COR-L47 (cell line): ENCODE measurements at places on chromosomes 1 and 21.

- no peak for DNase-seq
Observed at GRCh38 chr21:42845296-42845965, 33.9 kb downstream of the WDR4 start.

DNA sequence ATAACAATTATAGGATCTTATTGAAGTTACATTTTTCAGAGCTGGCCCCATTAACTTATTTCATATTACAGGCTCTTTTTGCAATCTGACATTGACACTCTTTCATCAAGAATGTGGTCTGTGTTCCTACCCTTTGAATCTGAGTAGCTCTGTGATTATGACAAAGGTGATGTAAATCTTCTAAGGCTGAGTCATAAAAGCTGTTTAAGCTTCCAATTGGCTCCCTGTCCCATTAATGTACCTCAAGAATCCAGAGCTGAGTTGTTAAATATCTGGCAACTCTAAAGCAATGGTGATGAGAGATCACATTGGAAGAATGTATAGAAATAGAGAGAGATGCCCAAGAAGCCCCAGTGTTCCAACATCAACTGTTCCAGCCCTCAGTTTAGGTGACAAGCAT is 178.5 kb upstream of the DEPDC1 start:
- no peak for DNase-seq

GRCh38 chr1:7386226-7387052 is 384.7 kb upstream of the VAMP3 start:
- DNase-seq: no peak

DNA sequence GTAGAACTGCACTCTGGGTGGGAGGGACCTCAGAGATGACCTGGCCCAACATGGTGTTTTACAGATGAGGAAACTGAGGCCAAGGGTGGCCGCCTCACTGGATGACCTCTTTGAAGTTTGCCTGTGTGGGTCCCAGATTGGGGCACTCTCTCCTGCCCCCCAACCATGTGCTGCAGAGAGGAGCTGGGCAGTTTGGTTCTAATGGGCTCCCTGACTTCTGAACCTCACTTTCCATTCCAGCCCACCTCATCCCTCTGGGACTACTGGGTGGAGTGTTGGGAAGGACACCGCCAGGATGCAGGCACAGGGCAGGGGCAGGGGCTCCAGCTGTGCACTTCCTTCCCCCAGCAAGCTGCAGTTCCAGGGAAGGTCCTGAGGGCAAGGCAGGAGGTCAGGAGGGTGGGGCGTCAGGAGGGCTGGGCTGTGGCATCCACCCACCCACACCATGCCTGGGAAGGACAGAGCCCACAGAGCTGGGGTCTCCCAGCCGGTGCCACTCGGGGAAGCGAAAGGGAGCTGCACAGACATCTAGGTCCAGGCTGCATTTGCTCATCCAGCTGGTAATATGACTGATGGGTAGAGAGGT is 10.3 kb upstream of the EPS8L3 start:
- no peak for DNase-seq

DNA sequence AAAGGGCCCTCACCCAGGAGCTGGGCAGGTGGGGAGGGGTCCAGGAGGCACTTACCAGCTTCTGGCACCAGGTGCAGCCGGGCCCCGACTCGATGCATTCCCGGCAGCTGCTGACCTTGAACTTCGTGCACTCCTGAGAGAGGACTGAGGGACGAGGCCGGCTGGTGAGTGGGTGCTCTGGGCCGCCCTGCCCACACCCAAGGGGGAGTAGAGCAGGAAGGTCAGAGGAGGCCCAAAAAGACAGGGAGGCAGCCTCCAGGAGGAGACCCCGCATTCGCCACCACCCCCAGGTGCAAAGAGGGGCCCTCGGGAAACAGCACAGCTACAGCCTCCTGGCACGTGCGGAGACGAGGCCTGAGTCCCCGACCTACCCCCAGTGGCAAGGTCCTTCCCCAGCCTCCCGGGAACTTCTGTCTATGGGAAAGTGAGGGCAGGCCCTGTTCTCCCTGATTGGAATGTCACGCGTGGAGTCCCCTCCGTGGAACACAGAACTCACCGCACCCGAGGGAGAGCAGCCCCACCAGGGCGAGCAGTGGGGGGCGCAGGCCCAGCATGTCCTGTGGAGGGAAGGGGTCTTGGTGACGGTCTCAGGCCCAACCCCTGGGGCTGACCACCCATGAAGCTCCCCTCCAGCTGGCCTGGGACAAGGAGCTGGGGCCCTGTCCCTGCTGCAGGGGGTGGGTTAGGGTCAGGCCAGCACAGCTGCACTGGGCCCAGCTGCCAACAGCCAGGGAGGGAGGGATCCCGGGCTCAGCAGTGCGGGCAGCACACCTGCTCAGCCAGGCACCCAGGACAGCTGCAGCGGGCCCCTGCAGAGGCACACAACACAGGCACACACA is 10.3 kb downstream of the ITGB2 start:
- peak; percentile 13 for DNase-seq
